ENCODE measurements at places on chromosomes 16 and 17.

DNA sequence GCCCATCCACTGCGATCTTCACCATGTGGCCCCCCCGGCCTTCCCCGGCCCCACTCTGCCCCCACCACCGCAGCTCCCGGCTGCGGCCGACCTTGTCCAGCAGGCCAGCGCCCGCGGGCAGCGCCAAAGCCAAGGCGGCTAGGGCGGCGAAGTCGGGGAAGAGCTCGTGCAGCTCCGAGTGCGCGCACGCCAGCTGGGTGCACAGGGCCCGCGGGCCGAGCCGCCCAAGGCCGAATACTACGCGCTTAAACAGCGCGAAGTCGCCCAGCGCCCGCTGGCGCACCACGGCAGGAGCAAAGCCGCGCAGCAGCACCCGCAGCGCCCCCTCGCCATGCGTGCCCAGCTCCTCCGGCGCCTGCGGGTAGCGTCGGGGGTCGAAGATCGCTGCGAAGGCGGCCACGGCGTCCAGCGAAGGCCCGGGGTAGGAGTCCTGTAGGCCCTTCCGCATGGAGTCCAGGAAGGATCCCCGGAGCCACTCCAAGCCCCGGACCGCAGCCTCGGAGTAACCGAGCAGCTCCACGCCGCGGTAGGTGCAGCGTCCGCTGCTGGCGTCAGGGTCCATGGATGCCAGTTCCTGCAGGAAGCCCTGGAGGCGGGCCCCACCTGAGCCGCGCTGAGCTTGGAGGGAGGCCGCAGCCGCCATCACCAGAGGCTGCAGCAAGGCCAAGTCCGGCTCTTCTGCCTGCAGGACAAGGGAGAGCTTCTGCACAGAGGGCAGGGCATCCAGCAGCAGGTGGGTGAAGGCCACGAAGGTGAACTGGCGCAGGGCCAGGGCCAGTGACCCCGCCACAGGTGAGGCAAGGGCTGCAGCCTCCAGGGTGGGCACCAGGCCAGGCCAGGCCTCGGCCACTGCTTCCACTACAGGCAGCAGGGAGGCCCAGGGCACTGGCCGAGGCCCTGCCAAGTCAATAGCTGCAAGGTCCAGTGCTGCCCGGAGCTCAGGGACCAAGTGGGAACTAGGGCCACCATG is 10.3 kb downstream of the C17orf113 start:
- no peak for DNase-seq

DNA sequence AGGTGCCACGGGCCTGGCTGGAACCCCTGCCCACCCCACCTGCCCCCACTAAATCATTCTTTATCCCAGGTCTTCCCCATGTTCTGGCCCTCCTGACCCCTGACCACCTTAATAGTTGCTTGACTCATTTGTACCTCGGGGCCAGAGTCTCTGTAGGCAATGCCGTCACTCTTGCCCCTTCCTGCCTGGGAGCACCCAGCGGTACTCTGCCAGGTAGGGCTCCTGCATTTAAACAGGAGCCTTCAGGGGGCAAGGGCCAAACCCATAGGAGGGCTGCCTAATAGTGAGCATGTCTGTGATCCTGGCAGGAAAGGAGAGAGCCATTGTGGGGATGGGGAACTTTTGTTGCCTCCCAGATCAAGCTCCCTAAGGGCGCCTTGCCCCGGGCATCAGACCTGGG is 8.8 kb upstream of the ITGA3 start:
- no peak for DNase-seq

- no peak for DNase-seq
These were observed 200.4 kb upstream of the N4BP1 start for GRCh38 chr16:48810436-48810802.

GRCh38 chr17:12342609-12343435 is 322.1 kb downstream of the MAP2K4 start:
- no peak for DNase-seq

DNA sequence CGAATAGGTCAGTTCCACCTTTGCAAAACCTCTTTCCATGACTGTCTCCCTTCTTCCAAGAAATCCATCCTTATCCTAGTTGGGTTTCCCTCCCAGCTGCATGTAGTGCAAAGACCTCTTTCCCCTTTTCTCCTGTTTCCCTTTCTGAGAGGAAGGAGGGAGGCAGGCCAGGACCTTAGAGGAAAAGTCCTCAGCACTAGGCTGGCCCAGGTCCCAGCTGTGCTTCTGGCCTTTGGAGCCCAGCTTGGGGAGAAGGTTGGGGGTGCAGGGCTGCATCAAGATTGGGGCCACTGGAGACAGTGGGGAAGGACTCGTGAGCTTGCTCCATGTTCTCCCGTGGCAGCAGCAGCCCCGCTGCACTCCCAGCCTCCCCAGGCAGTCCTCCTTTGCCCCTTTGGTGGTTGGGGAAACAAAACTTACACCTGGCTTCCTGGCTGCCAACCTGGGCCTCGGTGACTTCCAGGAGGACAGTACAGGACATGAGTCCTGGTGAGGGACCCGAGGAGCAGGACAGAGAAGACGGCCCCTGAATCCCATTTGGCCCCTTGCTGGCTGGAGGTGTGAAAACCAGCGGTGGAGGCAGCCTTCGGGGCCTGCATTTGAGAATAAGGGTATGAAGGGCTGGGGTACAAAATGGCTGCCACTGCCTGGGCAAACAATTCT is 481 bp downstream of the HEXIM2 start:
- DNase-seq = no peak

GRCh38 chr16:24800586-24800985 is 45.2 kb upstream of the SLC5A11 start:
- no peak for DNase-seq

- DNase-seq = no peak
These were observed 274.2 kb upstream of the ERCC4 start for GRCh38 chr16:13645601-13646245.

- DNase-seq = no peak
These were observed 85.1 kb downstream of the RAP1GAP2 start for GRCh38 chr17:2881295-2881694.
